ENCODE measurements at places on chromosomes 4 and X.

DNA sequence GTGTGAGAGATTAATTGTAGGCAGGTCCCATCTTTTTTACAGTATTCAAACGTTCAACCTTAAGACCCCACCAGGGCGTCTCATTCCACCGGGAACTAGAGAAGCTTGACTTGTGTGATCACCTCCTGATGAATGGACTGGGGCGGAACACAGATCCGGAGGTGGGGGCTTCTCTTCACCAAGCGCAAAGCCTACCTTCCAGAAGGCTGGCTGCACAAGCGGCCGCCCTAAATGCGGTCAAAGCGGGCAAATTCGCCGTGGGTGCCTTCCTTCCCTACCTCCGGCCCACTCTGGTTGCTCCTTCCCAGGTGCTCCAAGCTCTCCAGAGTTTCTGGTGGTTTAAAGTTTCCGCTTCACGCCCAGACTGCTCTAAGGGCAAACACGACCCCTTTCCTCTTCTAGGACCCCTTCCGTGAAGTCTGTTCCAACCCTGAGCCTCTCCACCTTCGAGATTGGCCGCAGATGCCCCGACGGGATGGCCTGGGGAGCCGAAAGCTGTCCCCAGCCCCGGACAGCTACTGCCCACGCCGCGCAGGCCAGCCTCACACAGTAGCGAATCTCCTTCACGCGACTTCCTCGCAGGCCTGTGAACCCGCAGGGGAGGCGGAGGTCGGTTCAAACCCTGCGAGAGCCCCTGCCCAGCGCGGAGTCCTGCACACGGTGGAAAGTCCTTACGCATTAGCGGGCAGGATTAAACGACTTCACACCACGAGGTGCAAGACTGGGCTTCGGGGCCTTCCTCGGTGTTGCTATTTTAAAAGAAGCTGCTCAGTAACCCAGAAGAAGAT is 1.6 kb upstream of the WWC2 start:
- no peak for DNase-seq

GRCh38 chr4:41022116-41022515 is 192.2 kb downstream of the APBB2 start:
- DNase-seq = no peak

DNA sequence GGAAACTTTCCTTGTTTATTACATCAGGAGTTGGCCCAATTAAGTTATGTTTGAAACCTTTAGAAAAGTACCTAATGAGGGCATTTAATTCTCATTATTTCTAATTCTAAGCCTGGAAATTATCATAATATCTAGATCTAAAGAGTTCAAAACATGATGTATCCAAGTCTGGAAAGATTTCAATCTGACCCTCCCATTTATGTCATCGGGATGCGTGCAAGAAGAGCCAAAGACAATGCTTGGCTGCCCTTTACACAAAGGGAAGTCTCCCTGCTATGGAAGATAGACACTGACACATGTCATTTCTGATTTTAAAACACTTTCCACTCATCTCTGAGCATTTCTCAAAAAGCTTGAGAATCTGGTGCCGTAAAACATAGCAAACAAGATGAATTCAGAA is 222.4 kb downstream of the ANTXR2 start:
- no peak for DNase-seq

- DNase-seq = no peak
These were observed 89.0 kb upstream of the SFRP2 start for GRCh38 chr4:153877898-153878297.

DNA sequence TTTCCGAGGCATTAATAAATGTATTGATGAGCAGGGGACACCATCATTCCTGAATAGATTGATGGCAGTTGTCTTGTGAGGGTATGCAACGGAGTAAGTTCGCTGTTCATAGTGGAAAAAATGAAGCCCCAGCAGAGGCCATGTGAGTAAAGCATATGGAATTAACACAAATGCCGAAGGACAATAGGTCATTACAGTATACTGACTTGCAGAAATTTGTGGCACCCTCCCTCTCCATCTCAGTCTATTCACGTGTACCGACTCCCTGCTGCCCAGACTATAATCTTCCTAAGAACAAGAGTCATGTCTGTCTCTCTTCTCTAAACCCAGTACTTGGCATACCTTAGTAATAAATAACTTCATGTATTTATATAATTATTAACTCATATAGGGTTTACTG is 47.1 kb upstream of the PCDH10 start:
- DNase-seq = no peak

DNA sequence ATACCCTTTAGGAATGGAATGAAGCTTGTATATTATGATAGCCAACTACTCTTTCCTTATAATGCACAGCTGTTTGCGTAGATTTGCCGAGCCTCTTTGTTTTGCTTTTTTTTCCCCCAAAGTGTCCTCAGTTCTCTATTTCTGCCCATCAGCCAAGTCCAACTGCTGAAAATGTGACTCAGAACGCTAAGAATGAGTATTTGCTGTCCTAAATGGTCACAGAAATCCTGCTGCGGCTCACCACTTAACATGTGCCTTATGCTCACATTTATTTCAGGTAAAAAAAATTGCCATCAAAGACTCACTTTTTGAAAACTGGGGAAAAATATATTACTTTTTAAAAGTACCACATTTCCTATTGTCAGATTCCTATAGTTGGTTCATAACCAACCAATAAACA is 36.9 kb downstream of the GABRA4 start:
- DNase-seq = no peak

DNA sequence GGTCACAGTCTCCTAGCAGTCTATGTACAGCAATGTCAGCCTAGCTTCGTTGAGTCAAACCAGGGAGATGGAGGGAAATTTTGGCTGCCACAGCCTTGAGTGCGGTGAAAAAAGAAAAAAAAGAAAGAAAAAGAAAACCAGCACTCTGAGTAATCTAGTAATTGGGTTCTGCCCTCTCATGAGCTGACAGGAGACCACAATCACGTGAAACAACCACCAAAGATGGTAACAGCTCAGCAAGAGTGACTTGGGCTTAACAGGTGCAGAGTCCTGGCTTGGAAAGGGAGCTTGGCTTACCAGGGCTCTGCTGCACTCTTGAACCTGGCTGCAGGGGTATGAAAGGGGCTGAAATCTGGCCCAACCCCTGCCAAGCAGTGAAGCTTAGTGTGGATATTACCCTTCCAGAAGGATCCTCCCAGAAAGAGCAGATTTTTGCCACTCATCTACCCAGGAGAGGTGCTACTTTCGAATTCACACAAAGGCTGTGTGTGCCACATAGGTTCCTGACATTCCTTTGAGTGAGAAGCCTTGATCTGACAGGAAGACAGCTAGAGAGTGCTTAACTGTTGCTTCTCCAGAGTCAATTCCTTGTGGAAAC is 350.3 kb downstream of the PTTG2 start:
- DNase-seq = no peak

DNA sequence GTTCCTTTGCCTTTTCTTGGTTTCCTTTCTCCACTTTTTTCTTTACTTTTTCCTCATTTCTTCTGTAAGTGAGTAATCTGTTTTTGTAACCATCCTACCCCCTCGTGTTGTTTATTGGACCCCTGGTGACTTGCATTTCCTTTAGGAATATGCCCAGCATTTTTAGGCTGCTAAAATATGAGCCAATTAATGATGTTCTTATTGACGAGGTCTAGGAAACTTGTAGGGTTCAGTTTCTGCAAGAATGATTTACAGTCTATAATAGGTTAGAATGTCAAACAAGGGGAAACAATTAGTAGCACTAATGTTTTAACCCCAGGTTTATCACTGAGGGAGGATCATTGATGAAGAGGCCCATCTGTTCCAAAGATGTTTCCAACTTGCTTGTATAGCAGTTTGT is 79.0 kb downstream of the CPE start:
- DNase-seq = no peak

GRCh38 chrX:17431171-17431570 is 56.2 kb downstream of the NHS start:
- no peak for DNase-seq

DNA sequence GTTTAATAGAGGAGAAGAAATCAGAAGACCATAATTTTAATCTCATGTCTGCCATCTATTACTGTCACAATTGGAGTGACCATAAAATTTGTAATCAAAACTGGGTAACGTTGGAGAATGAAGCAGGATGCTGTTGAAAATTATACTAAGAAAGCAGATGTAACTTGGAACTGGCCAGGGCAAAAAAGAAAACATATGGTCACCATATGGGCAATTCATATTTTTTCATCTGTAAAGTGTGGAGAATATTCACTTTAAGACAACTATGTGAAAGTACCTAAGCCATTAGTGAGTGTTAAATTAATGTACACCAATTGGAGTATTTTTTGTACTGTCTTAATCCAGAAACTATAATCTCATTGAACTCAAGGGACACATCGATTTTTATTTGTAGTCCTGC is 1008.0 kb downstream of the GLUD2 start:
- no peak for DNase-seq

DNA sequence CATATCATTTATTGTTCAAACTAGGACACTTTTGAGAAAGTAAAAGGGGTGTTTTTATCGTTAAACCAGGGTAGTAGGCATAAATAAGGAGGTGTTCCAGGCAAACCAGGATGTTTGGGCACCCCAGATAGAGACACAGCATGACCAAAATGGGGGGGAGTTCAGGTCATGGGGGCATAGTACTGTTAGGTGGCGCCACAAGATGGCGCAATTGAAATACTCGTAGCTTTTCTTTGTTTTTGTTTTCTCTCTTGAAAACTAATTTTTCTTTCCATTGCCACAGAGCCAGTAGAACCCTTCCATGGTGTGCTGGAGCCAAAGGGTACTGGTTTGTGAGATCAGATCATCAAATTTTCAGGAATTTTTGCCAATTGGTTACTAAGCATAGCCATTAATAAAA is 283.4 kb downstream of the BCOR start:
- no peak for DNase-seq

DNA sequence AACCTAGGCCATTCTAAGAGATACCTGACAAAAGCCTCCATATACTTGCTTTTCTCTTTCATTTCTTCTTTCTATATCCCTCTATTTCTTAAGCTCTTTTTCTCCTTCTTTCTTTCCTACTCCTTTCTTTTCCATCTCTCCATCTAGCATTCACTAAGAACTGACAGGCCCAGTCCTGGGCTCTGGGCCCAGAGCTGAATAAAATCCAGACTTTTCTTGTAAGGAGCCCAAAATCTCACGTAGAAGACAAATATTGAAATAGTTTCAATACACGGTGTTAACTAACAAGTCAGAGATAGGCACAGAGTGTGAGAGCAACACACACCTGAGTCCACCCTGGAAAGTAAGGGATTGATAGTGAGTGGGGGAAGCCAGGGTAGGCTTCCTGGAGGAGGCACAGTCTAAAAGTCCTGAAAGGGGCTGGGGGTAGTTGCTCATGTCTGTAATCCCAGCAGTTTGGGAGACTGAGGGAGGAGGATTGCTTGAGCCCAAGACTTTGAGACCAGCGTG is 73.2 kb upstream of the EFNB1 start:
- DNase-seq = no peak

- no peak for DNase-seq
These were observed at the start of gene CDK16 for GRCh38 chrX:47218280-47218919. CDK16 (plus strand) TSS chrX:47218681; CDS start chrX:47223558, 4,877 bp downstream.

- DNase-seq = no peak
These were observed 24.9 kb downstream of the PALLD start for GRCh38 chr4:168521721-168522120.

DNA sequence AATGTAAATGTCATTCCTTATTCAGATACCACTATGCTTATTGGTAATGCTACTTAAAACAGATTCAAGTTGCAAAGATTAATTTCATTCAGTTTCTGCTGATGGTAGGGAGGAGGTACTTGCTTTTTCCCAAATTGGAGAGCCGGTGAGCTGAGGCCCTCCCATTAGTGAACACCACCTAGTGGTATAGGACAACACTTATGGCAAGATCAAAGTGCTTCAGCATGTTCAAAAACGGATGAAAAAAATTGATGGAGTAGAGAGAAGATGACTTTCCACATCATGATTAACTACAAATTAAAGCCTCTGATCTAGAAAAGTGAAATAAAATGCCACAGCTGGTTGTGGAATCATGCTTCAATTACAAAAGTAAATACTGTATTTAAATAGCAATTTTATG is 112.9 kb downstream of the MBNL3 start:
- DNase-seq = no peak

GRCh38 chrX:69995362-69996112 is 54.2 kb downstream of the AWAT2 start:
- no peak for DNase-seq

GRCh38 chrX:68650491-68650890 is 3.0 kb downstream of the STARD8 start:
- no peak for DNase-seq

DNA sequence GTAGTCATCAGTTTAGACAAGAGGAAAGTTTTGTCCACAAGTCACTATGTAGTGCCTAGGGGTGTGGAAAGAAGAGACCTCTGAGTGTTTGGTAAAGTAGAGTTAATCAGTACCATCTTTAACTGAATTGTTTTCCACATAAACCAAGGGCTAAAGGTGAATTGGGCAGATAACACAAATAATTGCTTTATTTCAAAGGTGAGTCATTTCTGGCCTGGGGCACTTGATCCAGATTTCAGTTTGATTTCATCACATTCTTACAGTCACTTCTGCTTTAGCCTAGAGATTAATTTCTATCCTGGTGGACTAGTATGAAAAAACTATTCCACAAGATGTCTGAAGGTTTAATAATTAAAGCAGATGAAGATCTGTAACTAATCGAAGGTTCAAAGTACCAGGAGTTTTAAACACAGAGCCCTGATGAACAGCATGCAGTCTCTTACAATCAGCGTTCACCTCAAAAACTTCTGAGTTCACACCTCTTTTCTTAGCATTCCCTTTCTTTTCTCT is 74.5 kb upstream of the BOD1L1 start:
- no peak for DNase-seq

DNA sequence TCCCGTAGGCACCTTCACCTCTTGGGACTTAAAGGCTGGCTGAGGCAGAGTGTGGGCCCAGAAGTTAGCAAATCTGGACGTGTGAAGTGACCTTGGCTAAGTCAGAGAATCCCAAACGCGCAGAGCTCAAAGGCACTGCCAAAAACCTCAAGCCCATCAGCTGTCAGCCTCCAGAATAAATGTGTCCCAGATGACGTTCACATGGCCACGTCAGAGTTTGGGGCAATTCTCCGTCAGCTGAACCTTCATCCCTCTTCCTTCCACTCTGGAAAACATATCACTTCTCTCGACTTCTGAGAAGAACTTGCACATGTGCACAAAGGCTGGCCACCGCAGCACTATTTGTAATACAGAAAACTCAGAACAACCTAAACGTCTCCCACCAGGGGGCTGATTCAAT is 35.7 kb upstream of the APLN start:
- no peak for DNase-seq

DNA sequence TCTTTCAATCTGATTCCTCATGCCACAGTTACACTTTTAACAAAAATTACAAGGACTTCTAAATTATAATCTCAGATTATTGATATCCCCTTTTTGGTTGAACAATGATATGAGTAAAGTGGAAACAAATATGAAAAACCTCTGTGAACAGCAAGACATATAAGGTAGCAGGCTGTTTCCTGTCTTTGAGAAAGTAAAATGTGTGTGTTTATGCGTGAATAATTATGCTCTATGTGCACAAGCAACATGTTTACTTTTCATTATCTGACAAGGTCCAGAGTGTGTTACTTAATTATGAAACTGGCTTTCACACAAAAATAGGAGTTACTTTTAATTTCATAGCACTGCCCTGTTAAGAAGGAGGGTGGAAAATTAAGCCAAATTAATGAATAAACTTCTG is 43.1 kb downstream of the DDIT4L start:
- no peak for DNase-seq
